ENCODE measurements at places on chromosomes 5 and 9. TPM values are rescaled to one million over a fixed set of nuclear protein-coding genes. Genes with fewer than 3 reads are reported as not detected.

Gene PCDHGA4
- not detected for total RNA-seq

Gene MEIKIN
- total RNA-seq, result not detected

Gene ZNF454
- not detected for total RNA-seq

Gene GNAQ
- total RNA-seq, result 12.4 TPM

Gene KCTD16
- 2.6 TPM for total RNA-seq

All from Caki2 (cell line).